ENCODE measurements at places on chromosomes 4 and X.

DNA sequence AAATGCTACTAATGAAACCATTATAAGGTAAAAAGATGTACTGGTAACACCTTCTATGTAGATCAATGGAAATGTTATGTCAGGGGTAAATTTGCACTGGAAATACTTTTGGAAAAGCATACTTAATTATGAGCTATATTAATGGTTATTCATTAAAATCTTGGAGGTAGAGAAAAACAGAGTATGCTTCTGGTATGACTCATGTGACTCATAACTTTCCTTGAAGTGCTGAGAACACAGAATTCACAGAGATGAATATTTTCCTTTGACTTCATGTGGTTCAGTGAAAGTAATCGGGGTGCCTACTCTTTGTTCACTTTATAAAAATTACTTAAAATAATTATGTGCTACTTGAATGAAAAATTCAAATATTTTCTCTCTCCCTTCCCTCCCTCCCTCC, 254.2 kb downstream of the KCTD8 start:
- DNase-seq = no peak

DNA sequence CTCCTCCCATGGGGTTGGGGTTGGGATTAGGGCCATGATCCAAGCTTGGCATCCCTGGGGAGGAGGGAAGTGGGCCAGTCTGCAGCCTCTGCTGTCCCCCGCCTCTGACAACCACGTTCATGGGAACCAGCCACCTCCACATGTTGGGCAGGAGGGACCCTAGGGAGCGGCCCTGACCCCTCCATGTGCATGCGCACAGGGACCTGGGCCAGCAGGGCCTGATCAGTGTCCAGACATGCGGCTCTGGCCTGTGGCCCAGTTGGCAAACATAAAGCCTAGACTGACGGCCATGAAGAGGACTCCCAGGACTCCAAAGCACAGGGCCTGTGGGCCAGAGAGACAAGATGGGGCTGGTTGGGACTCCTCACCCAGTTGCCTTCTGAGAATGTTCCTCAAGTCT, 11.3 kb downstream of the SLC38A5 start:
- no peak for DNase-seq

DNA sequence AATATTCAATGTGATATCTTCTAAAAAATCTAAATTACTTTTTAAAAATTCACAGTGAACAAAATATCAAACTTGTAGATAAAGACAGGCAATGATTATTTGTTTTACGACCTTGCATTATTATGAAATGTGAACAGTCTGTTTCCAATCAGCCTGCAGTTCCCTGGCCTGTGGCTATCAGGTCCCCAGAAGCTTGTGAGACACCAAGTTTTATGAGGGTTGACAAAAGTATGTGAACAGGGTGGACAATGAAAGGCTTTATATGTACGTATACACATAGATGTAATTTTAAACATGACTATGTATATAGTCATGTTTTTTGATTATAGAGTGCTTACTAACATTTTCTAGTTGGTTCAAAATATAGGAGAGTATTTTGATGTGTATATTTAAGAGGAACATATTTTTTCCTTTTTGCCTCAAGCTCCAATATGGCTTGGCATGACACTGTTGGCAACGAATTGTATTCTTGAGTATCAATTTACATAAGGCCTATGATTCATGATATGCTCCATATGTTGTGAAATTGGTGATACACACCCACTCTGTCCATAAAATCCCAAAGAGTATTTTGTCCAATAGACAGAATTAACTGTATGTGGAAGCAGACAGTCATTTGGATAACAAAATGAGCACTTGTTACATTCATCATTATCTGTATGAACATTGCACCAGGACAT, 55.7 kb downstream of the BTC start:
- DNase-seq = no peak

- no peak for DNase-seq
Observed at GRCh38 chr4:122980860-122981259, 58.5 kb upstream of the NUDT6 start.

DNA sequence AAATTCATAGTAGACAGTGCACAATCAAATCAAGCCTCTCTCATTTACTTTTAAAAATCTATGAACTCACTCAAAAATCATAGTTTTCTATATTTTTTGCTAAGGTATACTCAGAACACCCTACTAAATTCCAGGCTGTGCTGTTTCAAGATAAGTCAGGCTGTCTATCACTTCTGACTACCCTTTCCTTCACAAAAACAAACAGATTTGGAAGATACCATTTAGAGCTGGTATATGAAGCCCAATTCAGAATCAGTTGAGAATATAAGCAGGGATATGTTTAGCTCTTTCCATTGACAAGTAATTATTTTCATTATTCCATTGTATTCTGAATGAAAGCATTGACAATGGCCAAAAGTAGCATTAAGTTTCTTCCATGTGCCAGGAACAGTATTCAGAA, 53.1 kb downstream of the CXCL1 start:
- DNase-seq = no peak

GRCh38 chr4:185304944-185305690, 90.6 kb downstream of the LRP2BP start:
- DNase-seq = no peak

- DNase-seq = no peak
Observed at GRCh38 chr4:10947898-10948297, 263.3 kb upstream of the CLNK start.

DNA sequence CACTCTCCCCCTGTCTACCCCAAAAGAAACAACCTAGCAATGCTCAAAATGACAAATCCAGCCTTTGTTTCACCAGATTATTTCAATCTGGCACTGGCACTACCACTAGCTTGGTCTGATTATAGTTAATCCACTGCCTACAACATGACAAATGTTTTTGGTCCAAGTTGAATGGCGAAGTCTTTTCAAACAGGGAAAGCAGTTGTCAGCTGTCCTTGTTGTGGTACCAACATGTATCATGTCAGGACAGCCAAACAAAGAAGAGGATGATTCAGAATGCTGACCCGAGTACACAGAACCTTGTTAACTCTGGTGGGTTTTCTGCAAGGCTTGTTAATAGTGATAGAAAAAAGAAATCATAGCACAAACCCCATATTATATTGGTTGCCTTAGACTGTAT, 160.8 kb upstream of the ANK2 start:
- DNase-seq = no peak

DNA sequence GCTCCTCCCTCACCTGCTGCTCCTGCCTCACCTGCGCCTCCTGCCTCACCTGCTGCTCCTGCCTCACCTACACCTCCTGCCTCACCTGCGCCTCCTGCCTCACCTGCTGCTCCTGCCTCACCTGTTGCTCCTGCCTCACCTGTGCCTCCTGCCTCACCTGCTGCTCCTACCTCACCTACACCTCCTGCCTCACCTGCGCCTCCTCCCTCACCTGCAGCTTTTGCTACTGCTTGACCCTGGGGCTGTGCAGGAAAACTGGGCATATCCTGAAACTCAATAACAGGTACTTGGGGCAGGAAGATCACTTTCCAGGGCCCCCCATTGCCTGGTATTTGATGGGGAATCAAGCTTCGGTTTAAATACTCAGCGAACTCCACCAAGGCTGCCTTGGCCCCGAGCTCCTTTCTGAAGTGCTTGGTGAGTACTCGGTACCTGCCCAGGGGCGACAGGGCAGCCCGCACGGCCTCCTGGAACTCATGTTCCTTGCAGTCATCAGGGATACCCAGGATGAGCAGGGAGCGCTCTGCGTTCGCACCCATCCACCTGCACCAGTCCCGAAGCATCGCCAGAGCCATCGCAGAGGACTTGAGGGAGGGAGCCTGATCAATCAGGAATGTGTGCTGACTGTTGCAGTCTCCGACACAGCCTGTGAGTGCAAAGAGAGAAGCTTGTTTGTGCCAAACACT, 2.7 kb downstream of the PNMA6E start:
- DNase-seq = no peak

DNA sequence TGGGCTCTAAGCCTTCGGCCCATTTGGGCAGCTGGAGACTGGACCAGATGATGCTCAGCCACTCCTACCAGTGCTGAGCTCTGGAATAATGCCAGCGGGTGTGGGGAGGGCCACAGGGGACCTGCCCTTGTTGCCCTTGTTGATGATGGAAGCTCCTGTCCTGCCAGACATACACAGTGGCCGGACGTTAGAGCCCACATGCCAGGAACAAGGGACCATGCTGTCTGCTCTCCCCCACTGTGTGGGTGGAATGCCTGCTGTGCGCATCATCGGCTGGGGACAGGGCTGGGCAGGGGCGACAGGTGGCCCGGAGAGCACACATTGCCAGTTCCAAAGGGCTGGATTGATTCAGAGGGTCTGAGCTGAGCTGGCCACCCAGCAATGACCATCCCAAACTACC, 2.0 kb downstream of the ABLIM2 start:
- DNase-seq = no peak

DNA sequence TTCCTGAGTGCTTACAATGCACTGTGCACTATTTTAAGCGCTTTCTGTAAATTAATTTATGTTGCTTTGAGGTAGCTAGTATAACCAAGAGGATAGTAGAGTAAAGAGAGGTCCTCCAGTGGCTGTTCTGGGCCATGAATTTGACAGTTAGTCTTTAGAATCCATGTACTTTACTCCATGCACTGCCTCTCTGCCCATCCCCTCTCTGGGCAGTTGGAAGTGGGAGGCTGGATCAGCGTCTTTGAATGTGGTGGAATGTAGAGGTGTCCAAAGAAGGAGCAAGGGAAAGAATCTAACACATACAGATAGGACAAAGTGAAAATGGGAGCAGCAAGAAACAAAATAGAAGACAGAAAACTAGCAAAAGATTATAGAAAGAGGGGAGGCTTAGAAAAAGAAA, 712.6 kb downstream of the GRID2 start:
- no peak for DNase-seq

GRCh38 chr4:89056953-89057398, at the start of gene FAM13A:
FAM13A (minus strand) TSS chr4:89057185; CDS start chr4:89056964, 221 bp downstream.
- DNase-seq = no peak

DNA sequence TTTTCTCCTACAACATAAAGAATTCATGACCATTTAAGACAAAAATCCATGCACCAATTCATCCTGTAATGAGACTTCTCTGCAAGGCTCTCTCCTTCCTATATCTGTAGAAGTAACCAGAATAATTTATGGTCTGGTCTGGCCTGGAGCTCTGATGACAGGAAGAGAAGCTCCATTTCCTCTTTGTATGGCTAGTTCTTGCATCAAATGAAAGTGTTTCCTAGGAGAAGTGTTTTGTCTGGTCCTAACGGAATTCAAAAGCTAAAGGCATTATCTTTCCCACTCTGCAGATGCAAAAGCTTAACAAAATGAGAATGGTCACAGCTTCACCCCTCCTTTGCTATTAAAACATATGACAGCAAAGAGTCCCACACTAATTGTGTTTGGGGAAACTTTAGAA, 55.1 kb downstream of the SPATA18 start:
- DNase-seq = no peak

DNA sequence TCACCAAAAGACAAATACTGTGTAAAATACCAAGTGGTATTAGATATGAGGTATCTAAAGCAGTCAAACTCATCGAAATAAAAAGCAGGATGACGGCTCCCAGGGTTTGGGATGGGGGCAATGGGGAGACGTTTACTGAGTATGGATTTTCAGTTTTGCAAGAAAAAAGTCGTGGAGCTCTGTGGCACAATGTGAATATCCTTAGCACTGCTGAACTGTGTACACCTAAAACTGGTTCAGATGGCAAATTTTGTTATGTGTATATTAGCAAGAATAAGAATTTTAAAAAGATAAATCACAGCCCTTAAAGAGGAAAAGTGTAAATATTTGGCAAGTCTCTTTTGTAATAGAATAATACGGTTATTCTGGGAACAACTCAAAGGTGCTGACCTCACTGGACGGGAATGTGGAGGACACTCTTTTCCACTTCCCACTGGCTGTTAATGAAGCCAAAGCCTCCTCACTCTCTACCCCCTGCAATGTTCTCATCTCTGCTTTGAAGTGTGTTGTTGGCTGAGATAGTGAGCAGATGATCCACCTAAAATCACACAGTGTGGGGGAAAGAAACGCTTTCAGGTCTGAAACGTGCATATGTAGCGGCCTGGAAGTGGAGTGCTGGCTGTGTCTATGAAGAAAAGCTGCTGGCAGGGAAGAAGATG, 49.2 kb downstream of the SEL1L3 start:
- no peak for DNase-seq

DNA sequence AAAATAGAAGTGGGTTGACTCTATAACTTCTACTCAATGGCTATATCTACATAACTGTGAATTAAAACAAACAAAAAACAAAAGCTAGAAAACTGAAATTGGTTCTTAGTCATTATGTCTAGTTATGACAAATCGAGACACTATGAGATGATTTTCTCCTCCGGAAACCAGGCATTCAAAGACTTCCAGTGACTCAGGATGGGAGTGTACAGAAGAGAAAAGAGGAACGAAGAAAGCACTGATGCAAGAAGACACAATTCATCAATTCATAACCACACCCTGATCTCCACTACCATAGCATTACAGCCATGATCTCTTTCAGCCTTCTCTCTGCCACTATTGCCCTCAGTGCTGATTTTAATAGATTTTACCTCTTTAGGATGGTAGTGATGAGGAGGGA, 253.6 kb downstream of the CBLL2 start:
- no peak for DNase-seq

DNA sequence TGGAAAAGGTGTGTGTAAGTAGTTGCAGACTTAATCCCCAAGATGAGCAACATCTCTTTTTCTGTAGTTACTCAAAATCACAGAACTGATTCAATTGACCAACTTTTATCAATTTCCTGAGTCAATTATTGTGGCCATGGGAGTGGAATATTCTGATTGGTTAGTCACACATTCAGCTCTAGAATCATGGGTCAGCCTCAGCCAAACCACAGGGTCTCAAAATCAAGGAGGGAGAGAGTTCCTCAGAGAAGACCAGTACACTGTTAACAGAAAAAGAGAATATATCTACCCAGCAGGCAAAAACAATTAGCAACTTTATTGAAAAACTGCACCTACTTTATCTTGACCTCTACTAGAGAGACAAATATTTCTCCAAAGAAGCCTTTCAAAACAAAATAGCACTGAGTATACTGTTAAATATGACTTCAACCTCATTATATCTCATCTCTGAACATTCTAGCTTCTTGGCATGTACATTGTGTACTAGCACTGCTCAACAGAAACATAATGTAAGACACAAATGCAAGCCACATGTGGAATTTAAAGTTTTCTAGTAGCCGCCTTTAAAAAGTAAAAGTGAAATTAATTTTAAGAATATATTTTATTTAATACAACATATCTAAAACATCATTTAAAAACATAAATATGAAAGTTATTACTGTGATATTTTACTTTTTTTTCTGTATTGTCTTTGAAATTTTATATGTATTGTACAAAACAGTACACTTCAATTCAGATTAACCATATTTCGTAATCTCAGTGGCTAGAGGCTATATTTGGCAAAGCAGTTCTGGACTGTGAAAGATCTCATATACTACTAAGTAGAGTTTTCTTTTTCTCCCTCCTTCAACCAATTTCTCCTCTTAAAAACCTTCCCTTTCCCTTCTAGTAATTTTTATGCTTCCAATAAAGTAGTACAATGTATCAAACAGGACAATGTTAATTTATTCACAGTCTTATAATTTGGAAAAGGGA, 11.8 kb upstream of the LCORL start:
- no peak for DNase-seq
